HEK293T (cell line): ENCODE measurements at places on chromosomes 7 and 10.

- DNase-seq: peak; percentile 64
Measured at GRCh38 chr10:97708976-97709946, 4.3 kb upstream of the MARVELD1 start.

- no peak for DNase-seq
Measured at GRCh38 chr10:47090903-47091302, 179.7 kb downstream of the PTPN20 start.

DNA sequence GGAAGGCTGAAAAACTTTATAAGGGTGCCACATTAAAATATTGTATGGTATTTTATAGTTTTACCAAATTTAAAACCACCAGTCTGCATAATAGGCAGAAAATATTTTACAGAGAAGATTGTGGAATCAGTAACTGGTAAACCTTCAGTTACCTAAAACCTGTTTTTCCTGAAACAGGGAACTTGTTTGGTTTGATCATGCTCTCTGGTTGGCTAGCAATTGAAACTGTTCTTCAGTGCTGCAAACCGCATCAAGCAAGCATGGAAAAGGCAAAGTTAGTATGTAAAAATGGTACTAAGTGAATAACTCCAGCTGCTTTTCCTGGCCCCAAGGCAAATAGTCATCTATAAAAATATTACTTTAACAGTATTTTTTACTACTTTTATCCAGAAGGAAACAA lies 316.9 kb upstream of the LRRN3 start:
- no peak for DNase-seq

GRCh38 chr7:124940306-124940705 lies 10.7 kb upstream of the POT1 start:
- DNase-seq: no peak

DNA sequence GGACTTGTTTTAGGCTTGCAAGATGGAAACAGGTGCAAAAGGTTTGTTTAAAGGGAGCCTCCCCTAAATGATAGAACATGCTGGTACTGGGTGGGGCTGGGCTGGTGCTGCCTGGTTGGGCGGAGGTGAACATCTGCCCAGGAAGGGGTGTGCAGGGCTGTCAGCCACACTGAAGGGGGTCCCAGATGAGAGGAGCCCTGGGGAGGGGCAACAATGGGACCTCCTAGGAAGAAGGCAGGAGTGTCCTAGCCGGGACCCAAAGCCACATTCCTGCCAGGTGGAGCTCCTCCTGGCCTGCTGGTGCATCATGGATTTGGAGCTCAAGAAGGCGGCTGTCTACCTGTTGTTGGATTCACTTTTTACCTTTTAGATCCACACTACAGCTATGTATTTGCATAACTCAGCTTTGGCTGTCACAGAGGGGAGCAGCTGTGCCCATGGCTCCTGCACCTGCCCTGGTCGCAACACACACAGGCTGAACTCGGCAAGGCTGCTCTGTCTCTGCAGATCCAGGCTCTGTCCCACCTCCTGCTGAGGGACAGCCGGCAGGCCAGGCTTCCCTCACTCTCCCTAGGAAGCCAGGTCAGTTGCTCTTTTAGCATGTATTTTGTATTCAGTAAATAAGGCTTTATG lies 59.9 kb downstream of the ADARB2 start:
- DNase-seq: no peak

DNA sequence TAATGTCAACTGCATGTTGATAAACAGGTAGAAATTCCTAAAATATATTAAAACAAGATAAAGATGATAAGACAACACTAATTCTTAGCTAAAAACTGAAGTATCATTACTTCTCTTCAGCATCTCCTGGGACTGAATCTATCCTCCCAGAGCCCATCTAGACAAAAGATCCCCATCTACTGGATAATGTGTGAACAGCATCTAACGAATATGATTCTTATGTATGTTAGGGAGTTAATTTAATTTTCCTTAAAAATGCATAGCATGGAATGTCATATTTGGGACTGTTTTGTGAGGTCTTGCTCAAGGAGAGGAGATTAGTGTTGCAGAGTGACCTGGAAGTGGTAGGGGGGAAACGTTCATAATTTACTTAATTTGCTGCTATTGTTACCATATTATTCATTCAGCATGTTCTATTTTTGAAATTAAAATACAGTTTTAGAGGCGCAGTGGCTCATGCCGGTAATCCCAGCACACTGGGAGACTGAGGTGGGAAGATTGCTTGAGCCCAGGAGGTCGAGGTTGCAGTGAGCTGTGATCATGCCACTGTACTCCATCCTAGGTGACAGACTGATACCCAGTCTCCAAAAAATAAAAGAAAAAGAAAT lies 305.1 kb upstream of the CSTF2T start:
- DNase-seq: peak; percentile 55

- no peak for DNase-seq
Measured at GRCh38 chr10:103534621-103535498, 41.4 kb downstream of the NEURL1 start.

DNA sequence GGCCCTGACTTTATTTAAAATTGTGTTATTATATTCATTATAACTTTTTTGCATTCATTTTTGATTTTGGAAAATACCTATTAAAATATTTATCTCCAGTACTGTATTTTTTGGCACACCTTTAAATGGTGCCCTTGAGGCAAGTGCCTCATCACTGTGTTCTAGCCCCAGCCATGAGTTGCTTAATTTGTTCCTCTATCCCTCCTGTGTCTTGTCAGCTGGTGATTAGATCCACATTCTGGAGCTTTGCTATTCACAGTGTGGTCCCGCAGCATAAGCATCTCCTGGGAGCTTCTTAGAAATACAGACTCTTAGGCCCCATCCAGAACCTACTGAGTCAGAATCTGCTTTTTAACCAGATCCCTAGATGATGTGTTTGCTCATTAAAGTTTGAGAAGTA lies 19.8 kb downstream of the AGK start:
- no peak for DNase-seq

DNA sequence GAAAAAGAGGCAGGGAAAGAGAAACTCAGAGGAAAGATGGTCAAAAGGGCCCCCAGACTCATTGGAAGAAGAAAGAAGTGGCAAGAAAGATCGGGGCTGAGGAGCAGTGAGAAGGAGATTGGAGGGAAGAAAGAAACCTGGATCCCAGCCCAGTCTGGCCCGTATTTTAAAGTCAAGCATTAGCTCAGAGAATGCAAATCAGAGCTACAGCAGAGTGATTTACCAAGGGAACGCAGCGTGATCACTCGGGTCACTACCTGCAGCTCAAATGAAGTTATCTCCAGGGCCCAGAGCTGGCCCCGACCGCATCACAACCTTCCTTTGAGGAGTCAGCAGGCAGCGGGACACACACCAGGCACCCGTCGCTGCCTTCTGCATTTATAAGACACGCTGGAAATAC lies 72.8 kb downstream of the CARD11 start:
- DNase-seq: no peak

DNA sequence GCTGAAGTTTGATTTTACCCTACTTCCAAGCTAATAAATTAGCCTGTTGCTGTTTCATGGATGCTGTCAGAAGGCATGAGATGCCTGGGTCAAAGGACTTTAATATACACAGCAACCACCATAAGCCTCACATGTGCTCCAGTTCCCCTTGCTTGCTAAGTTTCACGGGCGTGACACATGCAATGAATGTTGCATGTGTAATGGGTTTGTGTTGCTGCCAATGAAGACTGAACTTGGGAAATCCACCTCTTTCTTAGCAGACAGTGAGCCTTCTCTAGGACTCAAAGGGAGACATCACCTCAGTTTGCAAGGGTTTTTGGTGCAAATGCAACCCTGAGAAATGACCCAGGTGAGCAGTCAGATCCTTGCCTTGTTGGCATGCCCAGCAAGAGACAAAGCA lies 505.5 kb upstream of the PODXL start:
- DNase-seq: no peak

DNA sequence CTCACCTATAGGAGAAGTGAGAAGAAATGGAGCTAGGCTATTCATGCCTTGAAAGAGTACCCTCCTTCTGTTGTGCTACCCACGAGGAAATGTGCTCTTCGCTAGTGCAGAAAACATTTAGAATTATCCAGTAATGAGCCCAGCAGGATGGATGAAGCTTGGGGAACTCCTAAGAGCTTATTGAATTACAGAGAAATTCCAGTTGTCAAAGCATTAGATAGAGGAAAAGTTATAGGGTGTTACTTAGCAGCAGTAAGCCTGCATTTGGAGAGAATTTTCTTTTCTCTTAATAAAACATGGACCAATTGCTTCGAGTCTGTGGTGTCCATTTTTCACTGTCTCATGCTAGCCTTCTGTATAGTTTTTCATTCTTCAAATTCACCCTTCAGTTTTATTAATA lies 5.0 kb downstream of the R3HCC1L start:
- DNase-seq: no peak

- DNase-seq: no peak
Measured at GRCh38 chr10:56522166-56522565, 161.1 kb upstream of the ZWINT start.

DNA sequence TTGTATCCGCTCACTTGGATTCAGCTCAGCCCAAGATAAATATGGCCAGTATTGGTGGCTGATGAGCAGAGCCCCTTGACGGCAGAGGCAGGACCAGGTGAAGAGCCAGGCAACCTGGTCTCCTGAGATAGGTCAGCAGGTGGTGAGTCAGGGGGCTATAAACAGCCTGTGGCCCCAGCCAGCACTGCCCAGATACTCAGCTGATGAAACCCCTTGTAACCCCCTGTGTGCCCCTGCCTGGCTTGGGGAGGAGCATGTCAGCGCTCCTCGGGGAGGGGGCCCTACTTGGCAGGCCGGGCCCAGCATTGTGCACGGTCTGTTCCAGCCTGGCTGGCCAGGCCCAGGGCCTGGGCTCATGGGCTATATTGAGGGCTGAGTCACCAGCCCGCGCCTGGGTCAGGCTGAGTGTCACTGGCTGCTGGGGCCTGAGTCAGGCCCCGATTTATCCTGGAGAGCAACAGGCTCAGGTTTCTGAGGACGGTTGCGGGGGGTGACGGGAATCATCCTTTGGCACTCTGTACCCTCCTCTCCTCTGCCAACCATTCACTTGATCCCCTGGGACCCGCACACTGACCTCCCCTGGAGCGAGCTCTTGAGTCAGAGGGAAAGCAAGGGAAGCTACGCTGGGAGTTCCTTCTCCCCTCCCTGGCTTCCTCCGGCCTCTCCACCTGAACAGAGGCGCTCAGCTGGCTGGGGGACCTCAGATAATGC lies 2.8 kb upstream of the FLNC start:
- no peak for DNase-seq

GRCh38 chr10:72344932-72345331 lies 9.8 kb downstream of the DNAJB12 start:
- DNase-seq: no peak

DNA sequence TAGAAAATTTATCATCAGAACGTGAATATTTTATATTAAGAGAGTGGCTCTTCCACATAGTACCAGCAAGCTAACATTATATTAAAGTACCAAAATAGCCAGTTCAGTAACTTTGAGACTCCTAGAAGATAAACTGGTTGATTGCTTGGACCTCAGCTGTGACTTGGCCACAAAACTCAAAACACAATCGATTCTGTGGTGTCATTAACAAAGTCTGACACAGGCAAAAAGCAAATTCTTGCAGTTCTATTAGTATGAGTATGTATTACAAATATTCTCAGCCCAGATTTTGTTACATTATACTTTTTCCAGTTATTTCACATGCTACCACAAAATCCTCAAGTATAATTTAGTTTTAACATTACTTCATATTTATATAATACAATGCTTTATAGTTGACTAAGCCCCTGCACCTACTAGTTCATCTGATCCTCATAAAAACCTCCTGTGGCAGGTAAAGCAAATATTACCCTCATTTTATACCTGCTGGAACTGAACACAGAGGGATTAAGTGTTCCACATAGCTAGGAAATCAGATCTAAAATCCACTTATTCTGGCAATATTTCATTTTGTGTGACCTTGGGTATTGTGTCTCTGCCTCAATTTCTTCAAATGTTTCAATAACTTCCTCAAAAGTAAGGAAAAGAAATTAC lies 279.9 kb upstream of the MKLN1 start:
- no peak for DNase-seq

DNA sequence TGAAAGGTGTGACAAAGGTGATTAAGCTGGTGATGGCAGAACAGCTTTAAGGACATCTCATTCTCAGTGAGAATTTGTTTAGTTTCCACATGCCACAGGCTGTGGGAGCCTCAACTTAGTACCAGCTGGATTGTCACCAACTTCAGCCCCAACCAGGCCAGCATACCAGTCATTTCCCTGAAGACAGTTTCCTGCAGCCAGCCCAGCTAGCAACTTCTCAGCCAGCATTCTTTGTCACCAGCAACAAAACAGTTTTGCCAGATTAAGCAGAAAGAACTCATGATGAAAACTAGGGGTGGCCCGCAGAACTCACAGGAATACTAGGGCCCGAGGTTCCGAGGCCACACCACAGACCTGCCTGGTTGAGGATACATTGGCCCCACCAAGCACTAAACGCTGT lies 68.8 kb upstream of the UNC5B start:
- DNase-seq: no peak

DNA sequence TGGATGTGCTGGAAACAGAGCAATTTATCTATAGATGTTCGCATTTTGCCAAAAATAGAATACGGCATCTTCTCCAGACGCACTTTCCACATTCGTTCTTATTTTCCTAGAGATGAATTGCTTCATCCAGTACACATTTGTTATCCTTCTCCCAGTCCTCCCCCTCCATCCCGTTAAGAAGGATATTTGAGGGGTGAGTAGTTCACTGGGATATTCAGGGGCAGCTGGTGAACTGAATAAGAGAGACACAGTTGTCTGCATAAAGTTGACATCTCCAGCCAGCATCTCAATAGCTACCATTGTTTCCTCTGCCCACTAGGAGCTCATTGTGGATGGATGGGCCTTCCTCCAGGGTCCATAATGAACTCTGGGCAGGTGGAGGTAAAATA lies 456.8 kb upstream of the NRP1 start:
- DNase-seq: no peak

DNA sequence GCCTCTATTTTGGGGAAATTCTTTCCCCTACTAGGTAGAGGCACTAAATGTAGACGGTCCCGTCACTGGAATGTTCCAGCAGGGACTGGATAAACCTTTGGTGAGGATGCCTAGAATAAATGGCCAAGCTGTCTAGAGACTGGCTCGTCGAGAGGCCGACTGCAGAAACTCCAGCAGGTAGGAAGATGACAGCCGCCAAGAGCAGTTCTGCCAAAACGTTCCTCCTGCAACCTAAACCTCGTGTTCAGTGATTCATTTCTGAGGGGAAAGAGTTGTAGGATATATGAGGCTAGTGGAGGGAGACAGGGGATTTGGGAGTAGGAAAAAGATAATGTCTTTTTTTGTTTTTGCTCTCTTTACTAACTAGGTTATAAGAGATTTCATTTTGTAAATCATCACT lies 184.7 kb upstream of the GDF10 start:
- no peak for DNase-seq

- DNase-seq: no peak
Measured at GRCh38 chr7:43647673-43648472, 65.0 kb downstream of the STK17A start.

- no peak for DNase-seq
Measured at GRCh38 chr10:122257041-122257440, 14.1 kb upstream of the BTBD16 start.

- DNase-seq: no peak
Measured at GRCh38 chr10:34835908-34836508, 20.9 kb upstream of the PARD3 start.
